ENCODE measurements at places on chromosomes 1 and 21.

GRCh38 chr1:7094509-7094908 lies 309.3 kb downstream of the CAMTA1 start:
- DNase-seq, result no peak

DNA sequence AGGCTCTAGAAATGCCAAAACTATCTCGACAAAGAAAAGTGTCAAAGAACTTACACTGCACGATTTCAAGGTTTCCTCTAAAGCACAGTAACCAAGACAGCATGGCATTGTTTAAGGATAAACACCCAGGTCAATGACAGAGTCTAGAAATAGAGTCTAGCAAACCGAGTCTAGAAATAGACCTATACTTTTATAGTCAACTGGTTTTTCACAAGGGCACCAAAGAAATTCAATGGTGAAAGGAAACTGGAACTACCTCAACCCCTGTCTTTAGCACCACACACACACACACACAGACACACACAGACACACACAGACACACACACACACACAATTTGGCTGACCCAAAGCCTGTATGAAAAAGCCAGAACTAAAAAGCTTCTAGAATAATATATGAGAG lies 67.1 kb upstream of the PGBD5 start:
- DNase-seq, result no peak

DNA sequence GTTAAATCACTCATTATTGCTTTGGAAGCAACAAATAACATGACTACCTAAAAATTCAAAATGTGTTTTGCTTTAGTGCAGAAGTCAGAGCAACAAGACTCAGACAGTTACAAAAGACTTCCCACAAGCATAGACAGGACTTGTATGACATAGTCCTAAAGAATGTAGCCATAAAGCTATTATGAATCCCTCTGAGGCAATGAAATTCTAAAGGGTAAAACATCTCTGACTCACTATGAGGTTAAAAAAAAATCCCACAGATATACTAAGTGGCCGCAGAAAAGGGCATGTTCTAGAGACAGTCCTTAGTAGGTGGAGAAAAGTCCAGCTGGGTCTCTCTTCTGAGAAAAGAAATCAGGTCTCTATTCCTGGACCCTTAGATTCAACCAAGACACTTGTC lies 4.9 kb downstream of the PRKAB2 start:
- DNase-seq, result no peak

DNA sequence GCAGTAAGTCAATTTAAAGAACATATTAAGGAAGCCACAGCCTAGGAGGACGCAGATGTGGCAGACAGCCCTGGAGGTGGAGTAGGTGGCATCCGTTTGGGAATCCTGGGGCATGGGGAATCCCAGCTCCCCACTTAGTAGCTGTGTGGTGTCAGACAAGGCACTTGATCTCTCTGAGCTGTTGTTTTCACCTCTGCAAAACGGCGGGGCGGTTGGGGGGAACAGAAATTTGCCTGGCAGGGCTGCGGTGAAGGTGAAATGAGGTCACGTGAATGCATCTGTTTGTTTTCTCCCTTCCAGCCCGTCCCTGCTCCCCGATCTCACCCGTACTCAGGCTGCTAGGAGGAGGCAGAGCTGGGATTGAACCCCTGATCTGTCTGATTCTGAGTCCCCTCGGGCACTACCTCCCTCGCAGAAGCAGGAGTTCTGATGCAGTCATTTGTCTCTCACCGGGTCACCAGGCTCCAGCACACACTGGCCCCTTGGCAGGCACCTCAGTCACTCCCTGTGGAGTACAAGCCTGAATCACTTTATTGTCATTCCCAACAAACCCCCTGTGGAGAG lies 2.2 kb upstream of the LAPTM5 start:
- peak; percentile 78 for DNase-seq

DNA sequence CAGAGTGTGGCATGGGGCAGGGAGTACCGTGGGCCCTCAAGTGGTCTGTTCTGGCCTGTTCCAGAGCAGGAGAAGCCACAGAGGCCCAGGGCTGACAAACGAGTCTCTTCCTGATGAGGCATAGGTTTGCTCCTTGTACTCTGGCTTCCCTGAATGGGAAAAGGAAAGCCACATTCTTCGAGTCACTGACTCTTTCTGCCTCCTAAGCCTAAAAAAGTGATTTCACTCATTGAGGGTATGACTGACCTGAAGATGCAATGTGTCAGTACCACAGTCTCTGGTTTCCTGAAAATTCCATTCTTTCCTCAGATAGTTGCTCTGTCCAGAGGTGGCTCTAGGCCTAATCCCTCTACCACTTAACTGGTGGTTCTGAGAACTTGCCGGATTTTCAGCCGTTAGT lies 92.3 kb downstream of the KCNN3 start:
- no peak for DNase-seq

- peak; percentile 76 for DNase-seq
These were observed at the start of gene BATF3 for GRCh38 chr1:212699625-212700222. TSS of gene BATF3 (minus strand) at chr1:212699840. CDS start at chr1:212699762, 78 bp downstream.

DNA sequence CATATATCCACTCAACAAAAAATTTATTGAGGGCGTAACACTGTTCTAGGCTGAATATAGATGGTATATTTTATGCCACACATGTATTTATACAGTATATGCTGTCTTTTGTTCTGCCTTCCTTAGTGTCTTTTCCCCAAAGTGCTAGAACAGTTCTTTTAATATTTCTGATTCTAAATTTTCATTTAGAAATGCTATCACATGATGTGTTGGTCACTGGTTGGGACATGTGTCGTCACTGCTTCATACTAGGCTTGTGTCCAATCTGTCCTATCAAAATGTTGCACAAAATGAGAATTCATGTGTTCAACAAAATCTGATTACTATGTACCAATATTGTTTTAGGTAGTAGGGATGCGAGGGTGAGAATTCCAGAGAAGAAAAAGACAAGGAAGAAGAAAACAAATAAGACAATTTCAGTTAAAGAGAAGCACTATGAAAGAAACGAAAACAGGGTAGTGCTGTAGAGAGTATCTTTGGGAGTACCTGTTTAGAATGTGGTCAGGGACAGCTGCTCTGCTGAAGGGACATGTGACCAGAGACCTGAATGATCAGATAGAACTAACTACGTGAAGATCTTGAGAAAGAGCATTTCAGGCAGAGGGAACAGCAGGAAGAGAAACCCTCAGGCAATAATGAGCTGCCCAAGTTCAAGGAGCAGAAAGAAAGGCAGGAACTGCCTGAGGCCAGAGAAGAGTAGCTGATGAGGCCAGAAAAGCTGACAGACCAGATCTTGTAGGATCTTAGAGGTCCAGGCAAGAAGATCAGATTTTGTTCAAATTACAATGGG lies 1.3 kb downstream of the KMO start:
- no peak for DNase-seq
